ENCODE measurements at places on chromosomes 7 and 10.

DNA sequence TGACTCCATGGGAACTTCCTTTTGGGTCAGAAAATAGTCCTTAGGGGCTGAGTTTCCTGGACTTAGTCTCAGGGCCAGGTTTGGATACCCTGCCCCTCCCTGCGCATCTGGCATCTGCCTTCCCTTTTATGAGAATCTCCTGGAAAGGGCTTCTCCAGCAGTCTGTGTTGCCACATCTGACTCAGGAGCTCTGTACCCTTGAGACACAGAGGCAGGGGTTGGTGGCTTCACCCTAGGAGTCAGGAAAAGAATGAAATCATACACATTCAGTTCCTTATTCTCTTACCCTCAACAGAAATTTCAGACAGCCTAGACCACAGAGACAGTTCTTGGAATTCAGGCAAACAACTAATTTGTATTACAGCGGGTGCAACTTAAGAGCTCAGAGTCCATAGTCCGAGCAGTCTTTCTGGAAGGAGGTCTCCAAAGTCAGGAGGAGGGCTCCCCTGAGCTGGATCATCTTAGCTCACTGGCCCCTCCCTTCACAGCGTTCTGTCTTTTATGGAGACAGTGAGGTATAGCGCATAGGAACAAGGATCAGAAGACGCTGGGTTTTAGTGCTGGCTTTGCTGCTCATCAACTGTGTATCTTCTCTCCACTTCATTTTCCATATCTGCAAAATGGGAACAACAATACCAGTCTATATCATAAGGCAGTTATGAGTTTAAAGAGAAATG is 3.0 kb upstream of the PLAU start:
- no peak for DNase-seq

DNA sequence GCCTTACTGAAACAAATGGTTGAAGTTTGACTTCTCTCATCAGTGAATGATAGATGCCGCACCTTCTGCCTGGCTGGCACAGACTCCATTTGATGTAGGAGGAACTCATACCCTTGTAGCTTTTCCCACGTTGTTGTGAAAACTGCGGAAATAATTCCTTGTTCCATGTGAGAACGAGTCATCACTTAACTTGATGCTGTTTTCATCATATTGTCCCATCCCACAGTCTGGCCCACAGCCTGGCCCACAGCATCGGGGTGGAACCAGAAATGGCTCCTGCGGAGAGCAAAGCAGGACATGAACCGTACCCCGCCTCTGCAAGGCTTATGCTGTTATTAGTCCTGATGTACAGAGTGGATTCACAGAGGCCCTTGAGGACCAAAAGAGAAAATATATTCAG is 587.0 kb downstream of the SDK1 start:
- DNase-seq: no peak

GRCh38 chr10:130360826-130361311 is 224.7 kb downstream of the GLRX3 start:
- DNase-seq: no peak

GRCh38 chr7:37815671-37816371 is 32.6 kb upstream of the NME8 start:
- DNase-seq: no peak

DNA sequence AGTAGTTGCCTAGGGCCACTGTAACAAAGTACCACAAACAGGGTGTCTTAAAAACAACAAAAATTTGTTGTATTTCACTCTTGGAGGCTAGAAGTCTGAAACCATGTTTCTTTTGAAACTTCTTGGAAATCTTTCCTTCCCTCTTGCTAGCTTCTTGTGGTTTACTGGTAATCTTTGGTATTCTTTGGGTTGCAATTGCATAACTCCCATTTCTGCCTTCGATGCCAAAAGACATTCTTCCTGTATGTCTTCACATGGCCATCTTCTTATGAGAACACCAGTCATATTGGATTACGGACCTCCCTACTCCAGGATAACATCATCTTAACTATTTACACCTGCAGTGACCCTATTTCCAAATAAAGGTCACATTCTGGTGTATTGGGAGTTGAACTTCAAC is 357.4 kb downstream of the PPP1R3A start:
- no peak for DNase-seq

All from nucleus accumbens (tissue), 56 donors.